Cardiac fibroblast (primary cell): ENCODE measurements at places on chromosomes 1 and 21.

GRCh38 chr1:1212780-1213344 is 1.1 kb downstream of the TNFRSF4 start:
- no peak for DNase-seq

GRCh38 chr1:228279722-228280105 is 71.9 kb downstream of the OBSCN start:
- no peak for DNase-seq

GRCh38 chr1:30192969-30193630 is 530.3 kb downstream of the MATN1 start:
- no peak for DNase-seq

- no peak for DNase-seq
Observed at GRCh38 chr1:89611721-89612120, 21.2 kb upstream of the LRRC8C start.

DNA sequence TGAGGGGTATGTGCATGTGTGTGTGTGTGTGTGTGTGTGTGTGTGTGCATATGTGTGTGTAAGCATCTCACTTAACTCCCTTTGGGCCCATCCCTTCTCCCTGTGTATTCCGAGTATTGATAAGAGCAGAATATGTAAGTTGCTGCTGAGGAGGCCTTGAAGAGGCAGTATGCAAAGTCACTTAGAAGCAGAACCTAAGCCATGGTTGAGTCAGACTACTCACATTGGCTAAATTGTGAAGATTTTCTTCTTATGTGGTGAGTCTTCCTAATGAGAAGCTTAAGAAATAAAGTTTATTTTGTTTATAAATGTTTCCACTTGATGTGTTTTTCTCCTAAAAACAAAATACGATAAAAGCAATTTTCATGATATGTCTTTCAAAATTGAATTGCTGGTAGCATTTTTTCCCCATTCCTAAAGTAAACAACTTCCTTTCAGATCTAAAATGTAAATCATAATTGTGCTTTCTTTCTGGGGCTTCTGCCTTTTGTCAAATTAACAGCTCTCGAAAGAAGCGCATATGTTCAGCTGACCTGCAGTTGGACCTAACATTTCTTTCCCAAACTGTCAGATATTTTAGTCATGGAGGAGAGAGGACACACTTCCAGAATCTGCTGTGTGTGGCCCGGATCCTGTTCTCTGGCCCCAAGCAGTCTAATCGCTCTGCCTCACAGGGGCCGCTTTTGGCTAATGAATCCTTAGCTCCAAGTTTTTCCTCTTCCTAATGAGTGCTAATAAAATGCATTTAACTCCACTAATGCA is 284.0 kb downstream of the DUSP10 start:
- DNase-seq, result no peak

GRCh38 chr1:192151176-192151575 is 7.1 kb upstream of the RGS18 start:
- DNase-seq, result no peak

GRCh38 chr1:170495006-170495405 is 37.0 kb upstream of the GORAB start:
- no peak for DNase-seq

GRCh38 chr1:207918011-207918410 is 7.1 kb upstream of the CD34 start:
- DNase-seq, result no peak

DNA sequence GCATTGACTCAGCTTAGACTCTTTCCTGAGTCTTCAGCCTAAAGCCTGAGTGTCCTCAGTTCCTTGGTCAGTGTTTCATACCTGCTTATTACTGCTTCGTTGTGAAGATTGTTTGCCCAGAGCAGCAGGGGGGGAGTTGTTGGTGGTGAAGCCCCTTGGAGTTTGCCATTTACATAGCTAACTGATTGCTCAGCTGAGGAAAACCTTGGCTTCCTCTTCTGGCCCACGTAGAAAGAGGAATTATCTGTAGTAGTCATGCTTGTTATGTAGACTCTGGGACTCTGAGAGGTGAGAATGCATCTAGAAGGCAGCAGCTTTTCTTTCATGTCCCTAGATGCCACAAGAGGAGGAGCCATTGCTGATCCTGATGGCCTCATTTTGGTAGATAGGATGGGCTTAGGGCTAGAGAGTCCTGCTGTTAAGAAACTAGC is 125.9 kb downstream of the MAST2 start:
- DNase-seq, result peak; percentile 82

DNA sequence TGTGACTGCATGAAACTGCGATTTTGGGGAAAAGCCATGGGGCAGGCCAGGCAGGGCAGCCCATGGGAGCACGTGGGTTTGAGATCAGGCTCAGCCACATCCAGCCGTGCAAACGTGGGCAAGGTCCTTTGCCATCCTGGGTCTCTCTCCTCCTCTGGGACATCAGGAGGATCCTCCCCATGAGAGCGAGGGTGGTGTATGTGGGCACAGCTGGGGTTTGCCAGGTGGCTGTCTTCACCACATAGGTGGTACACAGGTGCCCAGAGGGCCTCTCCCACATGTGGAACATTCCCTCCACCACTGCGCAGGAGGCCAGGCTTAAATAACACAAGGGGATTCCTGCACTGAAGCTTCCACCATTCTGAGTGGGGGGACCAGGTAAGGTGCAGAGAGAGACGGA is 136.7 kb downstream of the DMRTB1 start:
- DNase-seq, result no peak

DNA sequence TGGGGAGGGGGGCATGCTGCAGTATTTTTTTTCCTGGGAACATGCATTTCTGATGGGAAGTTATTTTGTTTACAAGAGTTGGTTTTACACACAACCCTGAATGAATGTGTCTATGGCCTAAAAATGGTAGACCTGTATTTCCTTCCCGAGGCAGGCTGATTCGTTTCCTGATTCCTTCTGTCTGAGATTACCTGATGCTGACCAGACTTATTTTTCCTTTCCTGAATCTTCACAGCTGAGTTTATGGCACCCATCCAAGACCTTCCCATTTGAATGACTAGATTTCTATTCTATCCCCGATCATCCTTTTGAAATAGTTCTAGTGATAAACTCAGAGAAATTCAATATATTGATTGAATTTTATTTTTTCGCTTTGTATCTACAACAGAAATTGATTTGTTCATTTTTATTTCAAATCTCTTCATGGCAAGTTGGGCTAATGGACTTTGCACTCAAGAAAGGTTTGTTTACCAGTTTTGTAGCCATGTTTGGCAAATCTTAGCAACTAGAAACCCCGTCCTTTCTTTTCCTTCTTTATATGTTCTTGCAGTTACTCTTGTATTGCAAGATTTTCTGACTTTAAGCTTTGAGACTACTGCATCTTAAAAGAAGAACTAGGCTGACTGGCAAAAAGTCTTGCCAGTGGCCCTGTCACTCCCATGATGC is 15.9 kb upstream of the PLEKHM2 start:
- DNase-seq, result no peak

DNA sequence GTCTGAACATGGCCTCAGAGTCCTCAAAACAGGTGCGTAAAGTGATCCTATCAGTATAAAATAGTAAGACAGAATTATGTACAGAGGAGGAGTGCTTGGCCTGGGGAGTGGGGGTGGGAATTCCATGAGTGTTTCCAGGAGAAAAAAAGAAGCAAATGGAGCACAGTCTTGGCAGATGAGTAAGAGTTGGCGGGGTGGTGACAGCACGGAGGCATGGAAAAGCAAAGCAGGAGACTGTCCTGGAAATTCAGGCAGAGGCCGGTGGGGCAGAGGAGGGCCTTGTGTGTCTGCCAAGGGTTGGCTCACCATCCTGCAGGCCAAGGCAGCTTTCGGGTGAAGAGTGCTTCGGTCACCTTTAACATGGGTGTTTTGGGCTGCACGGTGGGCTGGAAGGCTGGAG is 63.4 kb downstream of the OPTC start:
- DNase-seq, result peak; percentile 86

- no peak for DNase-seq
Observed at GRCh38 chr1:121458291-121459048, 273.7 kb downstream of the SRGAP2C start.

DNA sequence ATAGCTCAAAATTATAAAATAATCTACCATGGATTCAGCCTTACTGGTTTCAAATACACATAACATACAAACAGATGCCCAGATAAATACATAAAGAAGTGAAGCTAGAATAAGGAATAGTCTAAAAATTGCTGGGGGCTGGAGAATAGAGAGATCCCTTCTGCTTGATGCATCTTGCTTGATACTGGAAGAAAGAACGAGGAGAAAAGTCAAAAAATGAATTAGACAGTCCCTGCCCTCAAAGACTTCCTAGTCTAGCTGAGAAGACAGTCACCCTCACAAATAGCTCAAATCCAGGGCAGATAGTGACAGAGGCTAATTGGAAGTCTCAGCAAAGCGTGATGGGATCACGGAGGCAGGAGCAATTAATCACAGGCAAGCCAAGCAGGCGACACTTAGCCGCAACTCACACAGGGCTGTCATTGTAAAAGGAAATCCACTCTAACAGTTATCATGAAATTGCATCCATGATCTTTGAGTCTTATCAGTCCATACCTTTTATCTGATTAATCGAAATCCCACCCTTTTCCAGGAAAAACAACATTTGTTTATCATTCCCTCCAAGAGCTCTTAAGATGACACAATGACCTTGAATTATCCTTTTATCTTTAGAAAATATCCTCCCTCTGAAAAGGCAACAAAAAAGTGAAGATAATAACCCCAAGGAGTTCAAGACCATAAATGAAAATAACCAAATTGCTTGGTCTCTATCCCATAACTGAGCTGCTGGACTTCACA is 59.7 kb upstream of the TIAM1 start:
- no peak for DNase-seq

- no peak for DNase-seq
Observed at GRCh38 chr1:227849251-227849650, 33.8 kb downstream of the PRSS38 start.

- DNase-seq, result no peak
Observed at GRCh38 chr1:212121779-212122178, 86.2 kb downstream of the DTL start.

- DNase-seq, result peak; percentile 18
Observed at GRCh38 chr1:178220094-178220493, 126.2 kb downstream of the RASAL2 start.

- no peak for DNase-seq
Observed at GRCh38 chr1:109065137-109065536, 10.7 kb downstream of the TAF13 start.

DNA sequence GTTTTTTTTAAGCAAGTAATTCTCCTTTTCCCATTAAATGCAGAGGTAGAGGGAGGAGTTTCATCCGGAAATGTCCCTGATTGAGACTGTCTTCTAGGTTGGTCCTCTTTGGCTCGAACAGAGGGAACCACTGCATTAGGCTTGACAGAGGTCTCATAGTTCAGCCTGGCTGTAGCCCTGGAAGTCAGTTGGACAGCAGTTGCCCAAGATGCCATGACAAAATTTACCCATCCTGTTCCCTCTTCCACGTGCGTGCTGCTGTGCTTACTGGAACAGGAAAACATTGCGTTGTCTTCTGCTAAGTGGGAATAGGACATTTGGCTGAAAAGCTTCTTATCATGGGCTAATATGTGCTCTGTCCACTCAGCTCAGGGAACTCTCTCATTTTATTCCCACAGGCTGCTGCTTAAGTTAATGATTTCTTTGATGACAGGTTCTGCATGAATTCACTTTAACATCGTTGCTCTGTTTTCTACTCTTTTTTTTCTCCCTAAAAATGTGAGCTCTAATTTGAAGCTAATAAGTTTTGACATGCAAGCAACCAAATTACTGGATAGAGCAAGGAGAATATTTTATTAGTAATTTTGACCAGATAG is 18.0 kb downstream of the KCNK1 start:
- DNase-seq, result no peak

GRCh38 chr1:246001837-246002230 is 505.2 kb downstream of the SMYD3 start:
- DNase-seq, result peak; percentile 89

GRCh38 chr1:113760102-113761080 is 1.1 kb upstream of the PHTF1 start:
- no peak for DNase-seq

- peak; percentile 14 for DNase-seq
Observed at GRCh38 chr21:33265664-33266049, 510 bp upstream of the IL10RB start.

- no peak for DNase-seq
Observed at GRCh38 chr1:42847111-42847595, 740 bp downstream of the ZNF691 start.

DNA sequence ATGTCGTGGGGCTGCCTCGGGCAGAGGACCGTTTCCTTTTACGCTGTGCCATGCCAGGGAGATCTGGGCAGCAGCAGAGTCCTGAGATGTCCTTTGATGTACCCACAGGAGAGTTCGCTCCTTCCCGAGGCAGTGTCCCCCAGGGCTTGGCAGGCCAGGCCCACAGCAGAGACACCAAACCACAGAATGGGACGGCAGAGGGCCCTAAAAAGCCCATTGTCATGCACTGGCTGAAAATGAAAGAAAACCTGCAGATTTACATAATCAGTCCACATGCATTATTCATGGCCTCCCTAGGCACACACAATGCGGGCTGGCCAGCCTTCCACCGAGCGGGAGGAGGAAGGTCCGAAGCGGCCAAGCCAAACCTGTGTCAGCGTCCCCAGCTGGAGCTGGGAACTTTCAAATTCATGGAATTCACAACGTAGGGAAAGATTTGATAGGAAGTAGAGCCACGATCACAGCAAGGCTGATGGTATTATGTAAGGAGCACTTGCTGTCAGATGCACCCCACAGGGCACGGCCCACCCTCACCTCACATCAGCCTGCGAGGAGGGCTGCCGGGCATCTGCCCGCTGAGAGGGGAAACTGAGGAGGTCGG is 25.3 kb upstream of the EFHD2 start:
- DNase-seq, result peak; percentile 10

DNA sequence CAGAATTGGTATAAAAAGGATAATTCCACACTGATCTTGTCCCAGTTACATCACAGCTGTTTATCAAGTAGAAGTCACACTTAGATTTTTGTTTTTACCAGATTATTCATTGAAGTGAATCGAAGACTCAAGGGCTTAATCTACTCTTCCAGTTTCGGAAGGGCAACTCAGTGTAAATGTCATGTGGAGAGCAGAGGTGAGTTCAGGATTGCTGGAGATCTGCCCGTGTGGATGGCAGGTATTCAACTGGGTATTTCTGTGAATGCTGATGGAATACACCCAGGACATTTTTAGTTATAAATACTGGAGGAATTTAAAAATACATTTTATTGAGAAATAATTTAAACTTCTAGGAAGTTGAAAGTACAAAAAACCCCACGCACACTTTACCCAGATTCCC is 19.4 kb downstream of the CC2D1B start:
- DNase-seq, result no peak

- peak; percentile 31 for DNase-seq
Observed at GRCh38 chr1:938088-938683, 14.5 kb downstream of the SAMD11 start.

DNA sequence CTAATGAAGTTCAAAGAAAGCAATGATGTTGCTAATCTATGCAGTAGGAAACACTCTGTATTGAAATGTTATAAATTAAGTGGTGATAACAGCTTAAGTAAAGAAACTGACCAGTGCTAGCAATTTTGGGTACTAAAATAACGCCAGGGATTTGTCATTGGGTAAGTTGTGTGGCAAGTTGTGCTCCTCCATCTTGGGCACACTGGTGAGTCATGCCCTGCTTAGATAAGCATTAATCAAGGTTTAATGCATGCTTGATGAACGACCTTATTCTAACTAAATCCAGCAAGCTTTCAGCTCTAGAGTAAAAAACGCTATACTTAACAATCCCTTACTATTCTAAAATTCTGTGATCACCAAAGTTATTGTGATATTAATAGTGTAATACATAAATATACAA is 25.2 kb downstream of the VAMP4 start:
- DNase-seq, result peak; percentile 45

- DNase-seq, result no peak
Observed at GRCh38 chr1:85911742-85912141, 203.5 kb upstream of the ZNHIT6 start.

GRCh38 chr1:25651824-25652741 is 35.5 kb downstream of the MAN1C1 start:
- no peak for DNase-seq

- no peak for DNase-seq
Observed at GRCh38 chr1:61490924-61491323, 234.0 kb downstream of the TM2D1 start.
